ENCODE measurements at places on chromosomes 7 and 10.

DNA sequence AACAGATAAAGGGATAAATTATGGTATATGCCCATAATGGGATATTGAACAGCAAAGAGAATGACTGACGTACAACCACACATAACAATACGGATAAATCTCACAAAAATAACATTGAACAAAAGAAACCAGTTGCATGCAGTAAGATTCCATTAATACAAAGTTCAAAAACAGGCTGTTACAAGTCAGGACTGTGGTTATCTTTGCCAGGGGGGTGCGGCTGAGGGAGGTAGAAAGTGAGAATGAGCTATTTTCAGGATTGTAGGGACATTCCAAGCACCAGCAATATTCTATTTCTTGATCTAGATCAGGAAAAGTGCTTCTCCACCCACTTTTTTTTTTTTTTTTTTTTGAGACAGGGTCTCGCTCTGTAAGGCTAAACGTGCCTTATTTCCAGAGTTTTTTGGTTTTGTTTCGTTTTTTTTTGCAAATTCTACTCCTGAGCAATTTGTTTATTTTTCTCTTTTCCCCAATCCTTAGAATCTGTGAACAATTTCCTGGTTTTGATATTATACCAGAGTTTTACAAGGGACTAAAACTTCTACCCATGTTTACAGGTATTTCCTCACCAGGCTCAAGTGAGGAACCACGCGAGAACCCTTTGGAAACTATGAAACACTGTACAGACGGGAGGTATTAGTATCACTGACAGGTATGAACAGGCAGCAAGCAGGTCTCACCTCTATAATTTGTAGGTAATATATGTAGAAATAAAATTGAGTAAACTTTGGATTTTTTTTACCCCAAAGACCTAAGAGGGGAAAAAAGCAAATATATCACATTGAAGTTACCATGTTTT, 9.9 kb downstream of the SMURF1 start:
- DNase-seq, result no peak

GRCh38 chr10:50421026-50421719, 169.9 kb upstream of the ASAH2 start:
- DNase-seq, result peak; percentile 60

DNA sequence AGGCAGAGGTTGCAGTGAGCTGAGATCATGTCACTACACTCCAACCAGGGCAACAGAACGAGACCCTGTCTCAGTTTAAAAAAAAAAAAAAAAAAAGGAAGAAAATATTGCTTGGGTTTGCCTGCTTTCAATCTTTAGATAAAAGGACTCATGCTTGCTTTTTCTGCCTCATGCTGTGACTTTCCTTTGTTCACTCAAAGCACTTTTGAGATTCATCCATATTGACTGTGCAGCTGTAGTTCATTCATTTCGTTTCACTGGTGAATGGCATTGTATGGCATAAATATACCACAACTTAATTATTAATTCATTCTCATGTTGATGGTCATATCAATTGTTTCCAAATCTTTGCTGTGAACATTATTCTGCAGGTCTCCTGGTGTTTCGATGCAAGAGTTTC, 97.6 kb upstream of the NFE2L3 start:
- no peak for DNase-seq

DNA sequence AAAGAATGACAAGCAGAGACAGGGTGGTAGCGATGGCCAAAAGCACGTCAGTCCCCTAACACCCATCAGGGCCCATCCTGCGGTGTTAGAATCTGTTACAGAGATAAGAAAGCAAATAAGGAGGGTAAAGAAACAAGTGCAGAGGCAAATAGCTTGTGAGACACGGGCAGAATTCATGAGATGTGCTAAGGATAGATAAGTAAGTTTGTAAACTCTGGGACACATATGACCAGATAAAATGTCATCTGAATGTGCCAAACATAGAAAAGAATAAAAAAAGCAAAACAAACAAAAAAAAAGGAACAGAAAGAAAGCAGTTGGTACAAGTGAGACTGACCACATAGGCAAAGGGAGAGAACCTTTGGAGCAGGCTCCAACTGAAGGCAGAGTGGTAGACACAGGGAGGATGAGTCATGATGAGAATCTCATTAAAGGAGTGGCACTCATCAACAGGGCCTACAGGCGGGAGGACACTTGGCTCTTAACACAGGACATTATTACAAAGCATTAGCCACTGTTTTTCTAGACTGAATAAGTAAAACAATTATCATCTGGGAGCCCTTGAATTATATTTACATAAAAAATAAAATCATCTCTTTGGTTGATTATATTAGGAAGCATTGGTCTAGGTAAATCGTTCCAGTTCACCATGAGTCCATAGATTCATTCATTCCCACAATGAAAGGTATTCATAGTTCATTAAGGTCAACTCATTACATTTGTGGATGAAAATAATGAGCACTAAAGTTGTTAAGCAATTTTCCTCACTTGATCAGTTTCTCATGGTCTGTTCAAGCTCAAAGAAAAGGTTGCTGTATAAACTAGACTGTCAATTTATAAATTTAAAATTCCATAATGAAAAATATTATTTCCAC, 21.5 kb upstream of the EPHB6 start:
- no peak for DNase-seq

GRCh38 chr10:13335881-13336280, 12.2 kb downstream of the SEPHS1 start:
- no peak for DNase-seq

- DNase-seq, result no peak
These were observed 227.7 kb downstream of the FANK1 start for GRCh38 chr10:126124046-126124445.

DNA sequence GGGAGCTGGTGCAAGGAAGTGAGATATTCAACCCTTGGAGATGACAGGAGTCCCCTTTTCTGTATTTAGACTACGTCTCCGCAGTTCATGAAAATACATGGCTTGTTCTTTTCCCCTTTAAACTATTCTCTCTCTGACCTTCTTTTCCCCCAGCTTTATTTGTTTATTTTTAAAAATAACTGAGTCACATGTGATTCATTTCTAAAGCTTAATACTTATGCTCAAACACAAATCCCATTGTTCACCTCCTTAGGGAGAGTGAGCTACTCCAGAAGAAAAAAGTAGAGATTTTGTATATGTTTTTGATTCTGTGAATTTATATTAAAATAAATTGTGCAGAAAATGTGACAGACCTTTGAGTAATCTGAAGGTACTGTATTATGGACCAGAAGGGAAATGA, 35.9 kb upstream of the FZD1 start:
- no peak for DNase-seq

DNA sequence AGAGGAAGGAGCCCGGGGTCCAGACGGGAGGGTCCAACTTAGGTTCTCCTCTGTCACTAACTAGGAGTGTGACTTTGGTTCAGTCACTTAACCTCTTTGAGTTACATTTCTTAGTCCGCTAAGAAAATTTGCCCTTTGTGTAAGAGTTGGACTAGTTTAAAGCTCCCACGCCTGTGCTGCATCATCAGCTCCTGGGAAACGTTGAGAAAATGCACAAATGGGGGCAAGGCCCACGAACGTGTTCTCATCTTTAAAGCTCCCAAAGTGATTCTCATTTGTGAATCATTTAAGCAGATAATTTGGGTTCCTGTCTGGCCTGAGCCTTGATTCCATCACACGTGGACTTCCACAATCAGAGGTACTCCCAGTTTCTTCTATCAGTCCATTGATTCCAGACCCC, 6.3 kb downstream of the ZNF467 start:
- no peak for DNase-seq

GRCh38 chr10:44426247-44427034, 41.5 kb upstream of the CXCL12 start:
- no peak for DNase-seq

DNA sequence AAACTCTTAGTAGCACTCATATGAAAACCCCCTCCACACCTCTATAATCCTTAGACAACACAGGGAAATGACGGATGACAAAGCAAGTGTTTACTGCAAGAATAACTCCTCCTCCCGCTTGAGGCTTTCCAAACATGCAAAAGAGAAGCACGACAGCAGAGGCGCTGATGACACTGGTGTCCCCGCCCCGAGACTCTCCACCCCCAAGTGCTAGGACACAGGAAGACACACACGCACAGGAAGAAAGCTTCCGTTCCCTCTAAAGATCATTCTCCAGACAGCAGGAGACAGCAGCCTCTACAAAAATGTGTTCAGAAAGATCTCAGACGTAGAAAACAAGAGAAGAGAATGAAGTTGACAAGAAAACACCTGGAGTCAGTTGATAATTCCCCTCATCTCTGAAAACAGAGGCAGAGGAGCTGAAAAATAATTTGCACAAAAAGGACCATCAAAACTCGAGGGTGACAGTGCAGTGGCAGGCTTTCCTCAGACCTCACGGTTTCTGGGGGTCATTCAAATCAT, 90.2 kb downstream of the DLG5 start:
- DNase-seq, result peak; percentile 79

GRCh38 chr7:47574482-47575329, 7.2 kb downstream of the TNS3 start:
- no peak for DNase-seq

DNA sequence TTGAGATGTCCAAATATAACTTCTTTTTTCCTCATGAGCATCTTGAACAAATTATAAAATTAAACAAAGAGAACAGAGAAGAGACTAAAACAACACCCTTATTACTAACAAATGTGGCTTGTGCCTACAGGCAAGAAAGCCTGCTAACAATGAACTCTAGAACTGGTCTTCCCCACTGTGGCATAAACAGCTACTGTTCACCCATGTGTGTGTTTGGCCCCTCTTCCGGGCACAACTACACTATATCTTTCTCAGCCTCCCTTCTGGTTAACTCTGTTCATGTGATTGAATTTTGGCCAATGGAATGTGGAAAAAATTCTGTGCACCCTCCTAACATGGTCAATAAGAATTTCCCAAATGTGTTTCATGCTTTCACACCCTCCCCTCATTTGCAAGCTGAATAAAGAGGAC, 117.0 kb downstream of the KBTBD2 start:
- no peak for DNase-seq

DNA sequence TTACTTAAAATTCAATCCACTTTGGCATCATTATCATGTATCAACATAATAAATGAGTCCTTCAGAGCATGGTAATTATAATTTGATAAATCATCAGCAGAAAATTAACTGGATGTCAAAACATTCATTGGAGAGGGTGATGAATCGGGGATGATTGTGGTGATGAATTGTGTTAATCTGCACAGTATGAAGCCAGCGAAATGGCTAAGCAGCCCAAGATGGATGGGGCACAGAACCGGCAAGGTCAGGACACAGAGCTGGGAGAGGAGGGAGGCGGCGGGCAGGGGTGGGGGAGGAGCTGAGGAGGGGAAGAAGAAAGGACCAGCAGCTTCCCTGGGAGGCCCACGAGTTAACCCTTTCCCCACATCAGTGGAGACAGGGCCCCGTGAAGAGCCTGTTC, 536.1 kb downstream of the LRMDA start:
- DNase-seq, result no peak

DNA sequence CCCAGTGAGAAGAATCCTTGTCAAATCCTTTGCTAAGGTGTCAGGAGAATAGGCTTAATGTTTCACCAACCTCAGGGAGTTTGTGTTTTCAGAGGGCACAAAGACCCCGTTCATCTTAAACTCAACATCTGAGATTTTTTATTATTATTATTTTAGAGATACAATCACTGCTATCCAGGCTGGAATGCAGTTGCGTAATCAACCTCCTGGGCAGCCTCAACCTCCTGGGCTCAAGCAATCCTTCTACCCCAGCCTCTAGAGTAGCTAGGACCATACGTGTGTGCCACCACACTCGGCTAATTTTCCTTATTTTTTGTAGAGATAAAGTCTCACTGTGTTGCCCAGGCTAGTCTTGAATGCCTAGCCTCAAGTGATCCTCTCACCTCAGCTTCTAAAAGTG, 599.2 kb downstream of the KCNMA1 start:
- no peak for DNase-seq

DNA sequence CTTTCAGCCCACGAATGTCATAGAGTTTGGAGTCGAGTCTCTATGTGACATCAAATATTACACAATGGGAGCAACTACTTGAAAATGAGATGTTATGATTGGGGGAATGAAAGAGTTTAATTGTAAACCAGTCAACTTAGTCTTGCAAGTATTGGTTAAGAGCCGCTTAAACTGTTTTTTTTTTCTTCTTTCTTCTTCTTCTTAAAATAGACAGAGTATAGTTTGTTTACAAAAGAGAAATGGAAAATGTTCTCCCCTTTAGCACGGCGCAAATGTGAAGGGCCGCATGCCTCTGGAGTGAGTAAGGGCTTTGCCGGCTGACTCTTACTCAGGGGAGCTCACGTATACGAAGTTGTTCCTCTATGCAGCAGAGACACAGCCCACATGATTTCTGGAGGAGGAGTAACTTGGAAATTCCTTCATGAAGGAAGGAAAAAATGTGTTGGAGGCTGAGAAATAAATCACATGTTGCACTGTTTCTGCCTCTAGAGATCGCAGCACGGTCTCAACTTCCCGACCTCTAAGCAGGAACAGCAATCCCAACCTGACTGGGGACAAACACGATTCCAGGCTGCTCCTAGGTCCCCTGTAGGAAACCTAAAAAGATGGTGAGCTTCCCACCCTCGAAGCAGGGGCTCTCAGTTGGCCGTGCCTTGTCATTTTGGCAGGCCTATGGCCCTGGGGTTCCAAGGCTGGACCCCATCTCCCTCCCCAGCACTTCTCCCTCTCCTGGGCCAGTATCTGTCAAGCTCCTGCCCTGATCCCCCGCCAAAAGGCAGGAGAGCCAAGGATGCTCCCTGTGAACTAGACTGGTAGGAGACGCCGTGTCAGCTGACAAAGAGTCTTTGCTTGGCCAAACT, 44.8 kb downstream of the MYOF start:
- DNase-seq, result no peak

DNA sequence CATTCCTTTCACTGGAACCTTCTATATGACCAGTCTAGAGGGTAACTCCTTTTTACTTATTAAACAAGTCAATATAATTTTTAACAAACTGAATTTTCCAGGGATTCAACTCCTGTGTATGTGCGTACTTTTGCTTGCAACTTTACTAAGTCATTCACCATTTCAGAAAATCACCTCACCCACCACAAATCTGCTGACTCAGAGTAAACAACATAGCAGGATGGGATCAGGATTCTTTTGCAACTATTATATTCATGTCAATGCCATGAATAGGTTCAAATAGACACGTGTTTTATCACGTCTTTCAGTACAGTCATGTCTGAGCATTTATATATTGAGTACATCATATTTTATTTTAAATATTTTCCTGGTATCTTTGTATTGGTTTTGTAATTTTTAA, 14.5 kb downstream of the CTTNBP2 start:
- DNase-seq, result no peak

- peak; percentile 73 for DNase-seq
These were observed 20.4 kb upstream of the INPP5F start for GRCh38 chr10:119705434-119705831.

GRCh38 chr10:60781661-60782060, 3.4 kb downstream of the CDK1 start:
- DNase-seq, result no peak

- DNase-seq, result no peak
These were observed 151.5 kb upstream of the VIPR2 start for GRCh38 chr7:159296093-159296681.

GRCh38 chr10:92688927-92689662, 660 bp upstream of the HHEX start:
- DNase-seq, result no peak
